ENCODE measurements at places on chromosomes 3 and 15. TPM values are rescaled to one million over a fixed set of nuclear protein-coding genes. Genes with fewer than 3 reads are reported as not detected.

The BFSP2 gene
- total RNA-seq: not detected

The EIF4A2 gene
- 446 TPM for total RNA-seq

The GPR156 gene
- total RNA-seq: 3.0 TPM

The SLC9C1 gene
- not detected for total RNA-seq

The FYTTD1 gene
- 78.3 TPM for total RNA-seq

The EXOG gene
- total RNA-seq: 9.3 TPM

The EEF1AKMT4 gene
- 11.7 TPM for total RNA-seq

The KIF15 gene
- 25.8 TPM for total RNA-seq

The EBLN2 gene
- 5.5 TPM for total RNA-seq

The C3orf85 gene
- total RNA-seq: not detected

The C3orf52 gene
- 7.5 TPM for total RNA-seq

The EFHB gene
- total RNA-seq: 1.5 TPM

The ISY1 gene
- total RNA-seq: 63.1 TPM

The TGM4 gene
- 0.63 TPM for total RNA-seq

The GANC gene
- 16.3 TPM for total RNA-seq

The SNX22 gene
- 0.33 TPM for total RNA-seq

The CDHR4 gene
- total RNA-seq: 2.0 TPM

The MINAR1 gene
- 0.22 TPM for total RNA-seq

The ZNF621 gene
- 26.2 TPM for total RNA-seq

The ANKRD63 gene
- not detected for total RNA-seq

The ITGA11 gene
- total RNA-seq: 0.18 TPM

The REC114 gene
- not detected for total RNA-seq

The LRRC2 gene
- 0.08 TPM for total RNA-seq

The DPPA2 gene
- not detected for total RNA-seq

The DNAH1 gene
- 5.9 TPM for total RNA-seq

The SLMAP gene
- total RNA-seq: 119 TPM

The EPHA3 gene
- not detected for total RNA-seq

The CACNA2D3 gene
- total RNA-seq: 0.18 TPM

The TXNRD3 gene
- total RNA-seq: 22.5 TPM

The PPARG gene
- 60.2 TPM for total RNA-seq

The TIPARP gene
- 35.0 TPM for total RNA-seq

The RTP3 gene
- not detected for total RNA-seq

The FBXL22 gene
- 0.17 TPM for total RNA-seq

The RARRES1 gene
- 20.5 TPM for total RNA-seq

The SLC2A2 gene
- not detected for total RNA-seq

The PRR20G gene
- total RNA-seq: not detected

The GALNT15 gene
- total RNA-seq: not detected

The PGBD4 gene
- 2.0 TPM for total RNA-seq

The PPP1R14D gene
- 0.55 TPM for total RNA-seq

The AADACL2 gene
- total RNA-seq: not detected

The P3H2 gene
- 20.9 TPM for total RNA-seq

The SPESP1 gene
- not detected for total RNA-seq

The USP13 gene
- 24.7 TPM for total RNA-seq

The CD96 gene
- 0.20 TPM for total RNA-seq

The LYSMD2 gene
- 11.1 TPM for total RNA-seq

The ATP11B gene
- total RNA-seq: 66.5 TPM

The APOD gene
- total RNA-seq: not detected
